Muscle of leg (tissue), 16 donors: ENCODE measurements at places on chromosomes 6 and 20.

DNA sequence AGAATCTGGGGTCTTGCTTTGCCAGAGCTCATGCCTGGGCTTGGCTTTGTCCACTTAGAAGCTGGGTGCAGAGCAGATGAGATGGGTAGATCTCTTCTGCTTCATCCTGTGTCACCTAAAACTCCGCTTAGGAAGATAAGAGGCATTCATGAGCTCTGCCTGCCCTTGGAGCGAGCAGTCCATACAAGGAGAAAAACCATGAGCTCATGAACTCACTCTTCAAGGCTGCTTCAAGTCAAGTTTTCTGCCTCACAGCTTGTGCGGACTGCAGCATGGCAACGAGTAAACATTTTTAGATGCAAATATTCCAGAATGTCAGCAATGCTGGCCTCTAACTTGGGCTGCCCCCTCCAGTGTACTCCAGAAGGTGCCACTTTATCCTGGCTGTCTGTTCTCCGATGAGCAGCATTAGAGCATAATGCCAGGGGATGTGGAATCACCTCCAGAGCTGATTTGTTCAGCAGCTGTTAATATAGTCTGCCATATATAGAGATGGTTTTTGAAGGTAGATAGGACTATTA is 10.7 kb upstream of the UQCC2 start:
- no peak for DNase-seq

GRCh38 chr6:4561773-4562400 is 214.3 kb upstream of the CDYL start:
- DNase-seq: no peak

GRCh38 chr6:18022398-18023231 is 35.2 kb upstream of the KIF13A start:
- peak; percentile 23 for DNase-seq

DNA sequence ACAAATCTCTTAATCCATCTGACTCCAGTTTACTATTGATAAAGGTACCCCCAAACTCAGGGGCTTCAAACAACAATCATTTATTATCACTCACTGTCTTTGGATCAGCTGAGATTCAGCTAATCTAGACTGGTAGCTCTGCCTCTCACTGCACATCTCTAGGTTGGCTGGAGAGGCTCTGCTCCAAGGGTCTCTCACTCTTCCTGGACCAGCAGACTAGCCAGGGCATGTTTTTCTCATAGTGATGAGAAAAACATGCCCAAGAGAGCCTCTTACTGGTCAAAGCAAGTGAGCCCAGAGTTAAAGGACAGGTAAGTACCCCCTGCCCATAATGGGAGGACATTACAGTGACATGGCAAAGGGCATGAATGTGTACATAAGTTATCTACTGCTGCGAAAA is 115.1 kb upstream of the BEND3 start:
- no peak for DNase-seq

DNA sequence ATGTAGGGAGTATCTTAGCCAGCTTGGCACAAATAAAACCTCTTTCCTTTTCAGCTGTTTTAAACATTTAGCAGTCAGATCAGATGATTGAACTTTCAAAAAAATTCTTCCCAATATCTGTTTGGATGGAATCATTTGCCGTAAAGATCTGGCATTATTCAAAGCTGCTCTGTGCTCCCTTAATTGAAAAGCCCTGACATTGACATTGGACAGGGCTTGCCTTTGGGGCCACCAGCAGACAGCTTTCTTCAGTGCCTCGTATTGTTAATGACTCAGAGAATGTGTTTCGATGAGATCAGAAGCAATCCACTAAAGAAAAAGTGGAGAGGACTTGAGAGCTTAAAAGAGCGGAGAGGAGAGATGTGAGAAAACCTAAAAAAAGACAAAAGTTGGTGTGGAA is 343.5 kb downstream of the NRN1 start:
- DNase-seq: no peak

DNA sequence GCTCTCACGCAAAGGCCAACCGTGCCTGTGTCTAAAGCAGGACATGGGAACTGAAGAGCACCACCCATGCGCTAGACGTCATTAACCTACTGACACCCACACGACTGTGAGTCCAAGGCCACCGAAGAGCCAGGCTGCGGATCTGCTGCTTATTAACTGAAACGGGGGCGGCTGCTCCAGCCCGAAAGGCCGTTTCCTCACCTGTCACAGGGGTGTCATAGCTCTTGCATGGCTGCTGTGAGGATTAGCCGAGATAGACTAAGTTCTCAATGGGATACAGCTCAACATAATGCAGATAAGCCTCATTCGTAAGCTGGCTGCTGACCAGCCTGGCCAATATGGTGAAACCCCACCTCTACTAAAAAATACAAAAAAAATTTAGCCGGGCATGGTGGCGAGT is 26.7 kb downstream of the OVOL2 start:
- DNase-seq: no peak

DNA sequence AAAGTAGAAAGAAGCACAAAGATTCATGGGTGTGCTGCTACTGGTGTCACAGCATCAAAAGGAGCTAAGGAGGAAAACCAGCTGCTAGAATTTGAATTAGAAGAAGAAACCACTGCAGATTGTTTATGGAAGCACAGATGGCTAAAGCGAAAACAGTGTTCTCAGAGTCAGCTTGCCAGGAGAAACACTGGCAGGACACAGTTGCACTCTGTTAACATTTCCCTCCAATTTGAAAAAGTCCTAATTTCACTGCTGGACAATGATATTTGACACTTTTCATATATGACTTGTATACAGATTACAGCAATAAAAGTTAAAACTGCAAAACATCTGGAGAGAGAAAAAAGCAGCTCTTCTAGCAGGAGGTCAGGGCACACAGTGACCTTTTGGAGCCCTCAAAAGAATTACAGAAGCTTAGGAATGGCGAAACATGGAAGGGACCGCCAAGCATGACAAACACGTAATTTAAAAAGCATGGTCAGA is 314.5 kb downstream of the COL12A1 start:
- DNase-seq: peak; percentile 81

DNA sequence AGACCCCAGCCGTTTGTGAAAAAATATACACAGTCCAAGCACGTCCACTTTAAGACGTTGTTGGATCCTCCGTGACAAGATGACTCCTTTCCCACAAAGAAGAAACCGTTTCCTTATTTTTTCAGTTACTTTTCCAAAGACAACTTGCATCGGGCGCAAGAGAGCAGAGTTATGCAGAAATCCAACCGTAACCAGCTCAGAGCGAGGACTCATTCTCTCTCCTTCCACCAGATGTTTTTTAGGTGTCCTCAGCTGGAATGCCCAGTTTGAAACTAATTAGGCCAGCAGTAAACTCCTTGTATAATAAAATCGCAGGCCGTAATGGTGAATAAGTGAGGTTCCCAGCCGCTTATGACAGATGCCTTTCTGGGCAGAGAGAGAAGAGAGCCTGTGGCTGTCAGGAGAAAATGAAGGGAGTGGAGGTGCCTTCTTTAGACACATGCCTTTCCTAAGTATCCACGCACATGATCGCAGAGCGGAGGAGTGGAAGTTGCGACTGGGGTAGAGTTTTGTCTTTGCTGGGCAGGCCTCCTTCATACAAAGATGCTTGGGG is 2.8 kb downstream of the EYA2 start:
- DNase-seq: peak; percentile 16

- no peak for DNase-seq
Observed at GRCh38 chr20:60579941-60580515, 621.8 kb downstream of the CDH26 start.

- DNase-seq: no peak
Observed at GRCh38 chr6:167146977-167147376, 10.8 kb downstream of the GPR31 start.

- no peak for DNase-seq
Observed at GRCh38 chr6:110608151-110608550, 131.7 kb upstream of the SLC22A16 start.

DNA sequence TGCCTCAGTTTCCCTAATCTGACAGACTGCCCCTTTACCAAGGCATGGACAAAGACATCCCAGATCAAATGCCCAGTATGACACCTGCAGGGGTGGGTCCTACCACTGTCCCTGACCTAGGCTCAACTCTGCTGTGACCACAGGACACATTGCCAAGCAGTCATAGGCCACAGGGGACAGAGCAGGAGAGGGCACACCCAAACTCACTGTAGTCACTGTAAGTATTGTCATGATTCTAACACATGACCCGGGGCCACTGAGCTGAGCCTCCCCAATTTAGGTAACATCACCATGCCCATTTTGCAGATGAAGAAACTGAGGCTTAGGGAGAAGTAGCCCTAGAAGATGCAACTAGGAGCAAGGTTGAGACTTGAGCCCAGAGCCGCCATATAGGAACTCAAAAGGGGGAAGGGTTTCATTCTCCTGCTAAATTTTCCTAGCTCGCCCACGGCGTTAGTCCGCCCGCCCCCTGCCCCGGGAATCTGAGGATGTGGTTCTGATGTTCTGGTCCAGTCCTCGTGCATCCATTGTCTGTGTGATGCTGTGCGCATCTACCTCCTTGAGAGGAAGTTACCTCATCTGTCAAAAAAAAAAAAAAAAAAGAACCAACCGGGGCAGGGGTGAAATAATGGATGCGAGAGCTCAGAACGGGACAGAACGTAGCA is 44.8 kb downstream of the PMEPA1 start:
- DNase-seq: no peak

- DNase-seq: no peak
Observed at GRCh38 chr6:150435832-150436231, 67.0 kb downstream of the IYD start.

DNA sequence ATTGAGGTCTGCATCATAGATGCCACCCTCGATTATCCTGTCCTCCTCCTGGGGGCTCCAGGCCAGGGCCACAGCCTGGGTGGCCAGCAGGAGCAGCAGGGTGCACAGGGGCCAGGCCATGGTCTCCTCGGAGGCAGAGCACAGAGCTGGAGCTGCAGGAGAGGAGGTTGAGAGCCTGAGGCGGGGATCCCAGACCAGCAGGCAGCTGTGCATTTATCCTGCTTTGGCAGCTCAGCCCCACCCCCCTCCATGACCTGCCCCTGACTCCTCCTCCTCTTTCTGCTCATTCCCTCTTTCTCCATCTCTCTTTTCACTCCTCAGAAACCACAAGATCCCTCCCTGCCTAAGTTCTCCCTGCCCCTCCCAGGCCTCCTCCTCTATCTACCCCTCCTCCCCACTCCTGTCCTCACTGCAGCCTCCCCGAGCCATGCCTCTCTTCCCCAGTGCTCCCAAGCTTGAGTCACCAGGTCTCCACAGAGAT is at the start of gene CST2:
Gene CST2, minus strand, starts transcription at position 189 of the 481 bp plus-strand sequence. Its CDS starts 69 bp downstream, at position 120.
- no peak for DNase-seq

DNA sequence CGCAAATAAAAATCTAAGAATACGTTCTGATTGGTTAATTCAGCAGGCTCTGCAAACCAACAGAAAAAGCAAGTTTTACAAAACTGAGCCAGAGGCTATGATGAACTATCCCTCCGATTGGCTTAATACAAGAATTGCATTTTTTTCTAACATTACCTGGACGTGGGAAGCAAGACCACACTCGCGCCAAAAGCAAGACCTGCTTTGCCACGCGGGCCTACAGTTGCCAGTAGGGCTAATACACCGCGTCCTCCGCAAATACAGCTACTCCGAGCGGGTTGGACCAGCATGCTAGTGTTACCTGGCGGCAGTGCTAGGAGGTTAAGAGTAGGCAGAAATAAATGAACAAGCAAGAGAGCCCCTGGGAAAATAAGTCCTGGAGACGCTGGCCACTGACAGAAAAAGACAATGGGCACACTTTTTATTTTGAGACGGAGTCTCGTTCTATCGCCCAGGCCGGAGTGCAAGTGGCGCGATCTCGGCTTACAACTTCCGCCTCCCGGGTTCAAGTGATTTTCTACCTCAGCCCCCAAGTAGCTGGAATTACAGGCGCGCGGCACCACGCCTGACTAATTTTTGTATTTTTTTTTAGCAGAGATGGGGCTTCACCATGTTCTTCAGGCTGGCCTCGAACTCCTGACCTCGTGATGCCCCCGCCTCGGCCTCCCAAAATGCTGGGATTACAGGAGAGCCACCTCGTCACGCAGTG is 131.9 kb upstream of the BTN3A2 start:
- DNase-seq: peak; percentile 94

DNA sequence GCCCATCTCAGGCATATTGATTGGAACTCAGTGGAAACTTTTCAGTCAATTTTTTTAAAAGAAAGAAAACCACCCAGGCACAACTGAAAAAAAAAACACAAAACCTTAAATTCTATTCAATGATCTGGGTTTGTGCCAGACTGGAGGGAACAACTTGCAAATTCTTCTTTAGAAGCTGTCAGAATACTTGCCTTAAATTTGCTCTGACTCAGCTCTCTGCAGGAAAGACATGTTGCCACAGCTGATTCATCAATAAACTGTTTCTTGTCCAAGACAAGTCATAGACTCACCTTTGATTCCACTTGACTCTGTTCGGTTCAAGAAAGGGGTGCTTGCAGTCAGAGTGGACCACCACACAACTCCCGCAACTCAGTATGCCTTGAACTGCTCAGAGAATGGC is 117.8 kb upstream of the F13A1 start:
- DNase-seq: no peak

- no peak for DNase-seq
Observed at GRCh38 chr6:157456524-157456829, 75.5 kb downstream of the ZDHHC14 start.

GRCh38 chr6:508006-508405 is 116.5 kb downstream of the IRF4 start:
- no peak for DNase-seq

- peak; percentile 91 for DNase-seq
Observed at GRCh38 chr20:5788385-5788895, 38.2 kb downstream of the SHLD1 start.

DNA sequence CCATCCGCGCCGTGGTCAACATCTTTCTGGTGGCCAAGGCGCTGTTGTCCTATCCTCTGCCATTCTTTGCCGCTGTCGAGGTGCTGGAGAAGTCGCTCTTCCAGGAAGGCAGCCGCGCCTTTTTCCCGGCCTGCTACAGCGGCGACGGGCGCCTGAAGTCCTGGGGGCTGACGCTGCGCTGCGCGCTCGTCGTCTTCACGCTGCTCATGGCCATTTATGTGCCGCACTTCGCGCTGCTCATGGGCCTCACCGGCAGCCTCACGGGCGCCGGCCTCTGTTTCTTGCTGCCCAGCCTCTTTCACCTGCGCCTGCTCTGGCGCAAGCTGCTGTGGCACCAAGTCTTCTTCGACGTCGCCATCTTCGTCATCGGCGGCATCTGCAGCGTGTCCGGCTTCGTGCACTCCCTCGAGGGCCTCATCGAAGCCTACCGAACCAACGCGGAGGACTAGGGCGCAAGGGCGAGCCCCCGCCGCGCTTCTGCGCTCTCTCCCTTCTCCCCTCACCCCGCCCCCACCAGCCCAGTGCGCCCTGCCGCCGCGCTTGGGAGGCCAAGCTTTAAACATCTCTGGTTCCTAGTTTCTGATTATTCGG is 4.0 kb downstream of the SLC32A1 start:
- no peak for DNase-seq

DNA sequence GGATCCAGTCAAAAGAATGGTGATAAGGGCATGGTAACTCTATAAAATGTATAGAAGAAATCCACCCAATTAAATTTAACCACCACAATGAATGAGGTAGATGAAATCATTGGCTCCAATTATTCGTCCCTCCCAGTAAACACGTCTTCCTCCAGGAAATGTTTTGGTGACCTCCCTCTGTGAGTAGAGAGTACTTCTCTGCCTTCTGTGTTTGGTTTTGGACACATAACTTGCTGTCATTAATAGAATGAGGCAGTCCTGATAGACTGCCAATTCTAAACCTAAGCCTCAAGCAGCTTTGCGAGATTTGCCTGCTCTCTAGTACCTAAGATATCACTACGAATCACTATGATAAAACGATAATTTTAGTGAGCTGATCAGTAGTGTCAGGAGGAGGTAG is 632.8 kb downstream of the HDGFL1 start:
- no peak for DNase-seq
